ENCODE measurements at places on chromosomes 16 and 17.

- no peak for DNase-seq
Observed at GRCh38 chr16:2874032-2874911, 8.7 kb upstream of the FLYWCH2 start.

DNA sequence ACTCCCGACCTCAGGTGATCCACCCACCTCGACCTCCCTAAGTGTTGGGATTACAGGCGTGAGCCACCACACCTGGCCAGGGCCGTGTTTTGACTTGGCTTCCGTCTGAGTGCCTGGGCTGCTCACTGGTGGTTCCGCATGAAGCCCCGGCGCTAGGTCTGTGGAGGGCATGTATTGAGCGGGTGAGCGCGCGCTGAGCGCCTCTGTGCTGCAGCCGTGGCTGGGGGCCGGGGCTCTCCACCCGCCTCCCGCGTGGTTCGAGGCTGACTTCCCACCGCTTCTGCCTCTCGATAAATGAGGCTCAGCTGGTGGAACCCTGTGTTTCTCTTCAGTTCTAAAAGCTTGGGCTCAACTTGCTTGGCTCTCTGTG lies 38.9 kb upstream of the ATP2A3 start:
- no peak for DNase-seq

DNA sequence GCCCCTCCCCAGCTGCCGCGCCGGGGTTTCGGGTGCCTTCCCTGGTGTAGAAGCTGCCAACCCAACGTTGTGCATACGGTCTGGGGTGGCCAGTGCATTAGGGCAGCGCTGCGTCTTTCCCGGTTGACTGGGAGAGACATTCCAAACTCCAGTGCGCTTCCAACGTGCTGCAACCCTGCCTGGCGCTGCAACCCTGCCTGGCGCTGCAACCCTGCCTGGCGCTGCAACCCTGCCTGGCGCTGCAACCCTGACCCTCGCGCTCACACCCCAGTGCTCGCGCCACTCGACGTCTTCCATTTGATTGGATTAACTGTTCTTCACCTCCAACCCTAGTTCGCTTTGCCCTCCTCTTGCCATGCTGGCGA lies 488 bp upstream of the HAP1 start:
- DNase-seq, result no peak

DNA sequence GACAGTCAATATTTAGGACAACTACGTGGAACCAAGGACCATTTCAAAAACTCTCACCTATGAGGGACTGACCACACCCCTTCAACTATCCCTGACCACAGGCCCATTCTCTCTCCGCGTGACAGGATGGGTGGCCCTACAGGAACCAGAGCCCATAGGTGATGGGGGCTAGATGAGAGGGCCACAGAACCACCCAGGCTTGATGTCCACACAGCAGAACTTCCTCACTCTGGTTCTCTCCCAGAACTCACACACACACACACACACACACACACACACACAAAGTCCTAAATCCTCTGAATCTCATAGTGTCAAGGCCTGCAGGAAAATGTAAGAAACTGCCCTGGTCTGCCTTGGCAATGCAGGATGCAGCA lies 1.5 kb downstream of the ZNF319 start:
- peak; percentile 7 for DNase-seq
